LoVo (cell line): ENCODE measurements at places on chromosomes 13 and 19.

- no peak for DNase-seq
These were observed 11.0 kb downstream of the MOB3A start for GRCh38 chr19:2084993-2085720.

DNA sequence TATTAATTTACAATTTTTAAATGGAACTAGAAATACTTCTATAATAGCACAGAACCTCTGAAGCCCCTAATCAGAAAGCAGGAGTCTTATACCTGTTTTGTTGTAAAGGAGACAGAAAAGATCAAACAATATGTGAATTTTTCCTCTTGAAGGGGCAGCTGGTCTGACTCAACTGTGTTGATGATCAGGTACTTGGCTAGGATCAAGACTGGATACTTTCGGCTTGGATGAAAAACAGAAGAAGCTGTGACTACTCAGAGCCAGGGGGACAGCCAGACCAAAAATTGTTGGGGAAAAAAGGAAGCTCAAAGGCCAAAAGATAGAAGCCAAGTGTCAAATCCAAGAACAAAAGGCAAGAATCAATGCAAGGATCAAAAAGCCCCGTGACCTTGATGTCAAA lies 195.6 kb downstream of the KCTD12 start:
- no peak for DNase-seq

DNA sequence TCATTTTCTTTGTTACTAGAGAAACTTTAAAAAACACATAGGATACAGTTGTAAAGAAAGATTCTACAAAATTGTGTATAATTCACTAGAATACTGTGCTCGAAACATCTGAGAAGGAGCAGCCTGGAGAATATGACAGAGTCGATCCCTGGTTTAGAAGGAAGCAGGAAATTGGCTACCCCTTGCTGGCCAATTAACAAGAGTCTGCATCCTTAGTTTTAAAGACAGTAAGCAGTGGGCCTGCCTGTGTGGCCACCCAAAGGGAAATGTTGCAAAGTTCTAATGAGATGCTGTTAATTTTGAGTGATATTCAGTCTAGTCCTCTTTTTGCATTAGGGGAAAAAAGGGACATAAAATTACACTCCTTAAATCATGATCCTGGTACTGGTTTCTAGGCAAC lies 988.6 kb downstream of the PCDH17 start:
- DNase-seq = no peak

- DNase-seq = peak; percentile 25
These were observed 483.2 kb downstream of the DIAPH3 start for GRCh38 chr13:59680429-59681024.

GRCh38 chr13:60260440-60260839 lies 96.7 kb upstream of the DIAPH3 start:
- DNase-seq = no peak

- DNase-seq = no peak
These were observed 56.6 kb downstream of the CDADC1 start for GRCh38 chr13:49304356-49304755.

GRCh38 chr13:48220592-48220980 lies 12.4 kb upstream of the ITM2B start:
- DNase-seq = no peak

- DNase-seq = no peak
These were observed 13.3 kb downstream of the KATNAL1 start for GRCh38 chr13:30294004-30294403.

DNA sequence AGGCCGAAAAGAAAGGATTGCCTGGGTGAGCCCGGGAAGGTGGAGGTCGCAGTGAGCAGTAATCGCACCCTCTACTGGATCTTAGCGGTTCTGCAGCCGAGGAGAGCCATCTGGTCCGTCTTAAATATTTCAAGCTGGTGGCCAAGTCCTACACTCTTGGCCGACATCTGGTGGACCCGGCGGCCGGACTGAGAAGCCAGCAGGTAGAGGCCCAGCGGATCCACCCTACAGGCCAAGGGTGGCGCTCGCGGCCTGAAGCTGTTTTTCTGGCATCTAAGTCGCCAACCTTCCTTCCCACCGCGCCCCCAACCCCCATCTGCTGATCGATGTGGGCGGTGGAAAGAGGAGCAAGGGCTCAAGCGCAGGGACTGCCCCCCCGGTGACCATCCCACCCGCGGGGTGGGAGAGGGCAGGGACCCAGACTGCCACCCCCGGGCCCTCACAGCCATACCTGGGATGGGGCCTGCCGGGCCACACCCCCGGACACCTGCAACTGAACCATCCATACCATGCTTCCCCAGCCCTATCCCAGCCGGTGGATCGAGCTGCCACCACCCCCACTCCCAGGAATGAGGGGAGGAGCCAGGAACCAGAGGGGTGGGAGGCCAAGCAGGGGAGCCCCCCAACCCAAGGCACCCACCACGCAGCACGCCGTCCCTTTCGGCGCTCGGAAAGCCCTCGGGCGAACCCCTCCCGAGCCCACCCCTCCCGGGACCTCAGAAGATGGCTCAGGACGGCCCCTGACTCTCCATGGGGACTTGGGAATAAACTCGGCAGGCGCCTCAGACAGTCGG lies 46.3 kb upstream of the ZNF730 start:
- no peak for DNase-seq

DNA sequence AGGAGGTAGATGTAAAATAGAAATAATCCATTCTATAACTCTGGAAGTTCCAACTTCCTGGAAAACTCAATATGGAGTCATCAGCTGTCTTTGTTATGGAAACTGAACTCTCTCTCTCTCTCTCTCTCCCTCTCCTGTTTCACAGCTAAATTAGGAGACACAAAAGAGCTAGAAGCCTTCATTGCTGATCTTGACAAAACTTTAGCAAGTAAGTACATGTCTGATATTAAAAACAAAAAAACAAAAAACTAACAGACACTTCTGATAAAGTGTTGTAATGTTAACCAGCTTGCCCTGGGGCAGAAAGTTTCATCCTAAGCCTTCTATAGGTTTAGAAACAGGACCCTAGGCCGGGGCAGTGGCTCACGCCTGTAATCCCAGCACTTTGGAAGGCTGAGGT lies 11.3 kb downstream of the RGCC start:
- DNase-seq = no peak

- DNase-seq = peak; percentile 92
These were observed at the start of gene PLA2G4C for GRCh38 chr19:48110350-48110966. Gene PLA2G4C, minus strand, starts transcription at chr19:48110817. Its CDS starts 4,288 bp downstream, at chr19:48106529.

GRCh38 chr13:50932091-50932490 lies 22.5 kb downstream of the RNASEH2B start:
- DNase-seq = no peak

DNA sequence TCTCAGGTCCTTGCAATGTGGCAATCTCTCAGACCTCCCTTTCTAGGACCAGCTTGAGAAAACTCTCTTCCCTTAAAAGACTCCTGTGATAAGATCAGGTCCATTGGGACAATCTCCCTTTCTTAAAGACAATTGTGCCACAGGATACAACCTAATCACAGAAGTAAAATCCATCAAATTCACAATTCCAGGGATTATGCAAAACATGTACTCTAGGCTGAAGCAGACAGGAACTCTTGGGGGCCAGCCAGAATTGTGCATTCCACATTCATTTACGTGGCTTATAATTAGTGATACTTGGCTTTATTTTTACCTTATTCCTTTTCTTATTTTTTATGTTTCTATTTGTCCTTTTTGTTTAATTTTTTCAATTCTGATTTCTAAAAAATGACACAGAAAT lies 257.9 kb downstream of the KLF12 start:
- DNase-seq = no peak

DNA sequence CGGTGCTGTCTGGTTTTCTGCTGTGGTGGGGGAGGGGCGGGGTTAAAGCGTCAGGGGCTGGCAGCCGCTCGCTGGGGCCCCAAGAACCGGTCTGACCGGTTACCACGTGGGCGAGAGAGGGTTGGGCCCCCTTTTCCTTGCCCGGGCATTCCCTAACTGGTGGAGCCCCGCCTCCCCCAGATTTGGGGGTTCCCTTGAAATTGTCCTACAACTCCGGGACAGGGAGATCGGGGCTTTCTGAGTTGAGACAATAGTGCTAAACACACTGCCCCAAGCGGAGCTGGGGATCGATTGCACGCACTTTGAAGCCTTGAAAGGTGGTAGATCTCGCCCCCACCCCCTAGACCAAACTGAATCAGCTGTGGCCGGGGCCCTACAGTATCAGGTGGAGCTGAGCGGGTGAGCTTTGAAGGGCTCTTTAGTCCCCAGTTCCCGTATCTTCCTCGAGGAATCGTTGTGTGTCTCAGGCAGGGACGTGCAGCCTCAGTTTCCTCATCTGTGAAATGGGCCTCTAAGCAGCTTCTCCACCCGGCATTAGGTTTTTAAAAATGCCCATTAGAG lies 4.8 kb downstream of the IER2 start:
- DNase-seq = peak; percentile 75

- no peak for DNase-seq
These were observed 77.1 kb downstream of the DNAJC3 start for GRCh38 chr13:95754069-95754468.

- peak; percentile 37 for DNase-seq
These were observed 480 bp downstream of the GPR108 start for GRCh38 chr19:6736917-6737283.

- DNase-seq = no peak
These were observed 49.5 kb downstream of the ZNF729 start for GRCh38 chr19:22335716-22336115.

DNA sequence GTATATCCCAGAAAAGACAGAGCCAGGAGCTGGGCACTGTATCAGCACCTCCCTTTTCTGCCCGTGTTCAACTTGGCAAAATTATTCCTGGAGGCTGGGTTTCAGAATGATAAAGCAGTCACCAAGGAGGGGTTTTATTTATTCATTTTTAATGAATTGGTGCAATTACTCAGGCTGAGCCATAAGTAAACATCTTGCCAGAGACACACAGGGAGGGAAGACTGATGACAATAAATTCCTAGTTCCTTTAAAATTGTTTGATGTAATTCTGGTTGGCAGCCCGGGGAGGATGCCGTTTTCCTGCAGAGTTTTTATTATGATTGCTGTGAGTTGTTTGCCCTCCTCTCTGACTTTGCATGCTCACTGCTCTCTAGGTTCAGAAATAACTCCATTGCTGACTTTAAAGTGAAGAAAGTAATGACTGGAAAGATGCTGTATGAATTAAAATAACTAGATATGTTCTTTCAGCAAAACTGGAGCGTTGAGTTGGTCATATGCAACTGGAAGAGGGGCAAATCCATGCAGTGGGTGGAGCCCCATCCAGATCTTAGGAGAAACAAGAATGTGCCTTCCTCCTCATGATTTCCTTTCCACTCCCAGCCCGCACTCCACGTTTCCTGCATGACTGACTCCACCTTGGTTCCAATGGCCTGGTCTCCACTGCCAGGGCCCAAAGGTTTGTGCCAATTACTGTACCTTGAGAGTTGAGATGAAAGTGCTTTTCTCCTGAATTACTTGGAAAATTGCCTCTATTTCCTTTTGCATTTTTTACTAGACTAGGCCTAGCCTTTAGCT lies 182.1 kb downstream of the RFC3 start:
- DNase-seq = peak; percentile 3

DNA sequence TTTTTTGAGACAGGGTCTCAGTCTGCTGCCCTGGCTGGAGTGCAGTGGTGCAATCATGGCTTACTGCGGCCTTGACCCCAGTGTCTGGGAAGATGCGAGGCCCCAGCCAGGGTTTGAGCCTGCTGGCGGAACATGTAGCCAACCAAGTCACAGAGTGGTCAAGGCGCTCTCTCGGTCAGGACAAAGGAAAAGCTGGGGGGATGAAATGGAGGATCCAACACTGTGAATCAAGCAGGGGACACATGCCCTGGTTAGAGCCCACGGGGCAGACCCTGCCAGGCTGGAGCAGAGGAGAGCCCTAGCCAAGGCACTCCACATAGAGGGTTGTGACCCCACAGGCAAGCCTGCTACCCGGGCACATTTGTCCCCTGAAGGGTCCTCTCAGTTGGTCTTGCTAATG lies 10.1 kb downstream of the TUBA3C start:
- no peak for DNase-seq

DNA sequence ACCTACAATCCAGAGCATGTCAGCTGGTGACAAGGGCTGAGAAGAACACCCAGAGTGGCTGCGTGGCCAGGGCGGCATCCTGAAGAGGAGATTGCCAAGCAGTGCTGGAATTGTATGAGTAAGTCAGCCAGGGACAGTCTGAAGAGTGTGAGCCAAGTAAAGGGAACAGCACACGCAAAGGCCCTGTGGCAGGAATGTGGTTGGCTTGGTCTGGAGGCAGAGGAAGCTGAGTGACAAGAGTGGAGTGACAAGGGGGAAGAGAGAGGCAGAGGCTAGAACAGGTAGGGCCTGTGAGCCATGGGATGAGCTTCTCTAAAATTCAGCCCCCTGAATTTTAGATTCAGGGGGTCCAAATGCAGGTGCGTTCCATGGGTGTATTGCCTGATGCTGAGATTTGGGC lies 53.7 kb upstream of the UQCRFS1 start:
- no peak for DNase-seq

GRCh38 chr13:84705982-84706710 lies 823.9 kb upstream of the SLITRK1 start:
- no peak for DNase-seq

DNA sequence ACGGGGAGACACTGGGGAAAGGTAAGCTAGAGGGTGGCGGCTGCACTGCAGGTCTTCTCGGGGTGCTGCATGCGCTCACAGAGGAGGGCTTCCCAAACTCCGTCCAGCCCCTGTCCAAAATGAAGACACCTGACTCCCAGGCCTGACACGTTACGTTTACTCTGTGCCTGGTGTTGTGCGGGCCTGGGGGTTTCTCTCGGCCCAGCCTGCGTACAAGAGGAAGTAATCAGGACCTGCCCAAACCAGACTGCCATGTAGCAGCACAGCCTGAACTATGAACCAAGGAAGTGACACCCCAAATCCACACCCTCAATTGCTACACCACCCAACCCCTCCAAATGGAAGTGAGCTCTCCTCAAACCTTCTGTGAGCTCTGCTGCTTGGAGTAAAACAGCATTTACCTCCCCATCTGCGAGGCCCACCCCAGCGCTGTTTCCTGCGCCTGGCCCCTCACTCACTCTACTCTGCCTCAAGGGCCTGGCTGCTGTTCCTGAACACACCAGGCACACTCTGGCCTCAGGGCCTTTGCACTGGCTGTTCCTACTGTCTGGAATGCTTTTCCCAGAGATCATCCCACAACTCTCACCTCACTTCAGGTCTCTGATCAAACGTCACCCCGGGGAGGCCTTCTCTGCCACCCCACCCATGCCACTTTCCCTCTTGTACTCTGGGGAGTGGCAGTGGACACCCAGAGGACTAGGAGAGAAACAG lies 3.0 kb downstream of the HSPBP1 start:
- DNase-seq = no peak

DNA sequence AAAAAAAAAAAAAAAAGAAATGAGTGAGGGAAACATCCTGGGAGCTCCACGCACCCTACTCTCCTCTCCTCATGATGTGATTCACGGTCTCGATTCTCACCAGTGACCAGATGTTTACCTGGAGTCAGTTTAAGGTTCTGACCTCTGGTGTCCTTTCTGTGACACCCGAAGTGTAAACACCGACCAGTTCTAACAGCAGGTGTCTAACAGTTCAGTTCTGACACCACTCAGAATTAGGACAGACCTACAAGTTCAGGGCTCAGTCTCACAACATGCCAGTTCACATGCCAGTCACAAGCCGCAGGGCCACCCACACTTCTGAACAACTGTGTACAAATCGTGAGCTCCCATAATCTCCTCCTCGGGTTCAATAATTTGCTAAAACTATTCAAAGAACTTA lies 6.0 kb downstream of the ZNF564 start:
- DNase-seq = no peak

- DNase-seq = no peak
These were observed 545.4 kb downstream of the SUCLA2 start for GRCh38 chr13:47455626-47456025.

GRCh38 chr19:17070421-17070820 lies 4.8 kb downstream of the HAUS8 start:
- no peak for DNase-seq

- no peak for DNase-seq
These were observed 12.6 kb downstream of the NAXD start for GRCh38 chr13:110627761-110628476.

- DNase-seq = no peak
These were observed 808.6 kb upstream of the ARGLU1 start for GRCh38 chr13:107376341-107377125.
